Substantia nigra (tissue), 51 donors: ENCODE measurements at places on chromosomes 12 and 14.

GRCh38 chr12:128365032-128365431 is 98.1 kb downstream of the TMEM132C start:
- no peak for DNase-seq

- DNase-seq, result no peak
Measured at GRCh38 chr12:122789637-122790036, 15.3 kb downstream of the CCDC62 start.

GRCh38 chr14:51783765-51784164 is 76.6 kb upstream of the GNG2 start:
- no peak for DNase-seq

DNA sequence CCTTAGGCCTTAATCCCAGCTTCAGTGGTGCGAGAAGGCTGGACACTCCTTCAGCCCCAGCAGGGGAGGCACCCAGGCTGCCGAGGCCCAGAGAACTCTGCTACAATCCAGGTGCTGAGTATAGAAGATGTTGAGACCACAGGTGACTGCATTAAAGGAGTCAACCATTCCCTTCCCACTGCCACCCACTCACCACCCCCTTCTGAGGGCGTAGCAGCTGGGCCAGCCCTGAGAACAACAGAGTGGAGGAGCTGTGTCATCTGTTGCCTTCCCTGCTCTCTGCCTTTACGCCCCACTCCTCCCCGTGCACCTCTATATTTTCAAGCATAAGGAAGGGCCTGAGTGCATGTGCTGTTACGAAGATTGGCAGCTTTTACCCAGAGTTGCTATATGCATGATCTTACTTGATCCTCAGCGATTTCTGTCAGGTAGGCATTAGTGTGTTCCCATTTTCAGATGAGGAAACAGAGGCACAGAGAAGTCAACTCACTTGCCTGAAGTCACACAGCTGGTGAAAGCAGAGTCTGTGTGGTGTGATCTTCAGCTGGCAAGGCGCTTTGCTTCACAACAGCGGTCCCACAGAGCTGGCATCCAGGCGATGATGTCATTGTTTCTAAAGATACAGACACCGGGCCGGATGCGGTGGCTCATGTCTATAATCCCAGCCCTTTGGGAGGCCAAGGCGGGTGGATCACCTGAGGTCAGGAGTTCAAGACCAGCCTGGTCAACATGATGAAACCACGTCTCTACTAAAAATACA is 46.7 kb downstream of the RIN3 start:
- DNase-seq, result no peak

DNA sequence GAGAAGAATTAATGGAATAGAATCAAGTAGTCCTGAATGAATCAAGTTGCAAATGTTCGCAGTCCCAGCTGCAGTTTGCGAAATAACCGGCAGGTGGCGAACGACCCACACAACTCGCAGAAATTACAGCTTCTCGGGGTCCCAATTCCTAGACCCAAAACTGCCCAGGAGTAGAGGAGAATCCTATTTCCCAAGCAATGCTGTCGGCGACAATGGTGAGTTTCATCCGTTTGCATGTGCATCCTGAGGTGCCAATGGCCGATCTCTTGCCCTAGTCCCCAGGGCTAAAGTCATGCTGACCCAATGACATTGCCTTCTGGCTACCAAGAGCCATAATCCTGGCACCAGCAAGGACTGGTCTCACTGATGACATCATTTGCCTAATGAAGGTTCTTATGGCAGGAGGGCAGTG is 8.5 kb upstream of the ASCL1 start:
- no peak for DNase-seq

GRCh38 chr14:73393375-73393774 is 65.0 kb downstream of the NUMB start:
- DNase-seq, result no peak

GRCh38 chr14:77485256-77485655 is 13.4 kb downstream of the ISM2 start:
- DNase-seq, result no peak

- DNase-seq, result no peak
Measured at GRCh38 chr12:7555752-7556151, 52.2 kb upstream of the CD163 start.
